ENCODE measurements at places on chromosomes 3 and 15.

- DNase-seq = no peak
These were observed 86.8 kb downstream of the MYO5A start for GRCh38 chr15:52441841-52442240.

GRCh38 chr3:102415553-102415952 lies 19.3 kb upstream of the ZPLD1 start:
- DNase-seq = no peak

- no peak for DNase-seq
These were observed 437.7 kb downstream of the RAP2B start for GRCh38 chr3:153599685-153600084.

DNA sequence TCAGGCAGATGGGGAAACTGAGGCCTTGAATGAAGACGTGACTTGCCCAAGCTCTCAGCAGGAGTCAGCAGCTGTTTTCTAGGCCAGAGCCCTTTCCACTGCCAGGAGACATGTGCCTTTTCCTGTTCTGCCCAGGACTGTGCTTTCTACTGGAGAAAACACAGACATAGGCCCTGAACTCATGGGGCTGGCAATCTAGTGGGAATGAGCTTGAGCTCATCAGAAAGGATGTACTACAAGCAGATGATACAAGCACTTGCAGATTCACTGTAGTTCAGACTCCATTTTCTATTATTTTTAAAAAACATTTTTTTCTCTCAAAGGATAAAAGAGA lies 14.4 kb downstream of the MASP1 start:
- no peak for DNase-seq

- DNase-seq = no peak
These were observed 73.3 kb downstream of the PTPRG start for GRCh38 chr3:61634678-61635077.

- DNase-seq = no peak
These were observed 12.1 kb downstream of the ATP13A3 start for GRCh38 chr3:194474675-194475074.

GRCh38 chr3:20074226-20075063 lies 34.2 kb downstream of the KAT2B start:
- DNase-seq = no peak

GRCh38 chr3:58553003-58553402 lies 16.0 kb upstream of the ACOX2 start:
- no peak for DNase-seq

DNA sequence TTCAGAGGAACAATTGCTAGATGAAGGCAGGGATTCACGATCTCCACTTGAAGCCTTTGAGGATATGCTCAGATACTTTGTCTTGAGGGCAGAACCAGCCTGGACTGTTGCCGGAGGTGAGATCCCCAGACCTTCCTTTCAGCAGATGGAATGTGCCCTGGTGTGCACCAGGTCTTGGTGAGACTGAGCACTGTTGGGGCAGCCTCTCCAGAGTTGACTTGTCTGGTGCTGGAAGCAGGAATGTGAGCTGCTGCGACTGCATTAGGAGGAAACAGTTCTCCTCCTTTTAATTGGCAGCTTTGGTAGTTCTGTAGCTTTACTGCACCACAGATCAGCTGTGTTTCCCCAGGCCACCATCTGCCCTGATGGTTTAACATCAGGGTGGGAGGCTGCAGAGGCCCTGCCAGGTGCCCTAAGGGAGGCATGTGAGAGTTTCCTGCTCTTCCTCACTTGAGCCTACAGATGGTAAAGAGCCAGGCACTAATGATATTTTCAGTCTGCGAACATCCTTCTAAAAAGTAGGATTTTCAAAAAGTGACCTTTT lies 58.5 kb downstream of the CTDSPL start:
- DNase-seq = no peak

- no peak for DNase-seq
These were observed 810 bp downstream of the PTPRG start for GRCh38 chr3:61562042-61562720.

GRCh38 chr15:68830141-68830785 lies 9.6 kb upstream of the ANP32A start:
- DNase-seq = no peak

DNA sequence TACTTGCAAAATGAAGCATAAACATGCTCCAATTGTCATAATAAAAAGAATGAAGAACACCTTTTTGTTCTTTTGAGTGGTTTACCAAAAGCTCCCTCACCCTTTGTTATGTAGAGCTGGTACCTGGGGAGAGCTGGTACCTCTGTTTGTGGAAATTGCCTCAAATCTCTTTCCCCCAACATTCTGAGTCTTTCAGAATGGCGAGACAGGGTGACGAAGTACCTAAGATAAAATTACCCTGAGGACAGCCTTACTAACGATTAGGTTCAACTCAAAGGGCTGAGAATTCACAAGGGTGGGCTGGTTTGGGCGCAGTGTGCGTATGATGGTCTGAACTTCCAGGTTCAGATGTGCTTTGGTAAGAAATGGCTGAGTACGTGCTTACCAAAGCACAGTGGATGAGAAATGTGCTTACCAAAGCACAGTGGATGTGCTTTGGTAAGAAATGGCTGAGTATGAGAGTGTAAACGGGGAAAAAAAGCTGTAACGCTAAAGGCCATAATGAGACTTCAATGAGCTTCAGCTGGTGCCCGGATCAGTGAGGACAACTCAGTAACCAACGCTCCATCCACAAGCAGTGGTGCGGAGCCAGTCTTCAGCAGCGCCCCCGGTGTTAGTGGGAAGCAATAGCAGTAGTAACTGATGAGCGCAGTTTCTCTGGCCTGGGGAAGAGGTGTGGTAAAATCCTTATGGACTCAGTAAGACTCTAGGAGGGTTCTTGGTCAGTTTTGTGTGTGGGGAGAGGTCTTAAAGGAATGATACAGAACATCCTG lies 72.3 kb upstream of the LRIG1 start:
- no peak for DNase-seq

- no peak for DNase-seq
These were observed 264.5 kb upstream of the TBL1XR1 start for GRCh38 chr3:177461765-177462164.

DNA sequence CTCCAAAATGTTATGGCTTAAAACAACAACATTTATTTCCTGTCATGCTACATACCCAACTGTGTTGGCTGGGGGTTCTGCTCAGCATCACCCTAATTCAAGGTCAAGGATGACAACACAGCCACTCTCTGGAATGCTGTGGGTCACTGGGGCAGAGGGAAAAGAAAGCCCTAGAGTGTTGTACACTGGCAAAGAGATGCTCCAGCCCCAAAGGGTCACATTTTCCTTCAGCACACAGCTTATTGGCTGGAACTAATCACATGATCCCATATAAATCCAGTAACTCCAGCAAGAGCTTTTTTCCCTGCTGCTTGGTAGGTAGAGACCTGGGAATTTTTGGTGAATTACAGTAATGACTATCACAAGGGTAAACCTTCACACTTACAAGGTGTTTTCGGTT lies 1041.4 kb downstream of the NTRK3 start:
- no peak for DNase-seq

DNA sequence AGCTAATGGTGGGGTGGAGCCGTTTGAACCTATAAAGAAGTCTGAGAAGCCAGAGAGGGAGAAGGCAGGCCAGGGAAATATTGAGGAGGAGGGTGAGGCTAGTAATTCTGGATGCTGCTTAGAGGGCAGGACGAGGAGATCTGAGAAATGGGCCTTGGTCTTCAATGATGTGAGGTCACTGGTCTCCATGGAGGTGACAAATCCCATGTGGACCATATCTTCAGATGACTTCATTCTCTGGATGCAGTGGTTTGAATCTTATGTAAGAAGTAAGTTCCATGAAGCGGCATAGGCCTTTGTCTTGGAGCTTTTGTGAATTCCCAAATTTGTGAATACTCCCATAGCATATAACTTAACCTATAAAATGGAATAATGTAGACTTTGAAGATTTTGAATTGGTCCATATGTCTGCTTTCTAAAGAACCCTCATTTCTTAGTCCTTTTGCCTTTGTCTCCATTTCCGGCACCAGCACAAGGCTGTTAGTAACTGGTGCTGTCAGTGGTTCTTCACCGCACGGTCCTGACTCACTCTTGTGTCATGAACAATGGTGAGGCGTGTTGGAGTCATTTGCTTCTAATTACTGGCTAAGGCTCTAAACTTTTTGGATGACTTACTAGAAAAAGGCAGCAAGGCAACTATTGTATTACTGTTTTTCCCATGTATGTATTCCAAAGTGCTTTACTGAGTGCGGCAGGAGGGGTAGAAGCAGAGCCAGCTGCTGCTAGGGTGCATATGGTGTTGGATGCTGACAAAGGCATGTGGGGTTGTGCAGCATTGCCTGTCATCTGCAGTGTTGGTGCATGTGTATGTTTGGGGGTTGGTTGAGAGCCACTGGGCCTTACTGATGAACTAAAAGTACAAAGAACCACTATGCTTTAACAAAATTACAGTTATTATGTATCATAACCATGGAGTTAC lies 279.3 kb upstream of the C2CD4B start:
- DNase-seq = no peak

DNA sequence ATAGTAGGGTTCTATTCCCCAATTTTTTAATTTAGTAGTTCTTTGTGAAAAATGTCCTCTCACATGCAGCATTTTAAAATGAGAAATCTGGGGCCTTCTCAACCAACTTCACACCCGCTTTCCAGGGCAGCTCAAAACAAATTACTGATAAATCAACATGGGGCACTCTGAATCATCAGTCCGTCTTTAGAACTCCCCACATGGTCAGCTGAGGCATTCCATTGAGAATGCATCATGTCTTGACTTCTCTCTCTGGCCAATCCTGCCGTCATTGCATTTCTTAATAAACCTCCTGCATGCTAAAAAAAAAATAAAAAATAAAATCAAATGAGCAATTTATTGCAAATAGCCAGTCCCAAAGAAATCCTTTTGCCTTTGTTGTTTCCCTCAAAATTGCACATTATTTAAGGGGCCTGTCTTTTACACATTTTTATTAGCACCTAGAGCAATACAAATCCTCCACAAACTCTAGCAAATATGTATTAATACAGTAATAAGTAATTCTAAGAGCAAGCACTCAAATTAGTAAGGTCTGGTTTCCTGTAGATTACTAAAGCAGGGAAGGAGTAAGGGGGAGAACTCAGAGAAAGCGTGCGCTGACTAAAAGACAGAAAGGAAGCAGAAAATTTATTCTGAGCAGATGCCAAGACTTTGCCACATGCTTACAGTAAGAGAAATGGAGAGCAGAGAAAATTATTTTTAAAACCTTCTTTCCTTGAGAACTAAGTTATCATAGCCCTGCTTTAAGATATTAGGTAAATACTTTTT lies 175.7 kb downstream of the TNIK start:
- DNase-seq = no peak

GRCh38 chr3:153669527-153669926 lies 451.7 kb upstream of the ARHGEF26 start:
- no peak for DNase-seq

- no peak for DNase-seq
These were observed 178.8 kb upstream of the STAC start for GRCh38 chr3:36201546-36201945.

DNA sequence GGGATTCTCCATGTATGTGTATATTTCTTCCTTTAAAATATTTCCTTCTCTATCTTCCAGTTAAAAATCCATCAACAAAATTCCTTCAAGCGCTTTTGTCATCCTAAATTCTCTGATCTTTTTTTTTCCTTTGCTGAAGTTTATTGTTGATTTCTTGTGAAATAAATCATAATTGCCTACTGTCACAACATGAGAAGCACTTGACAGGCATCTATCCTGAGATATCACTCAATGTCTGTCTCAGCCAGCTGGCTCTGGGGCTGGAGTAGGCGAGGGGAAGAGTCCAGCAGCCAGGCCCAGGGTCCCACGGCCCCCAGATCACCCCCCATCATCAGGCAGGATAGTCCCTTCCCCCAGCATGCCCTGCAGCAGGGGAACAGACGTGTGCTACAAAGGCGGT lies 109.0 kb upstream of the TLE3 start:
- no peak for DNase-seq

- no peak for DNase-seq
These were observed 73.6 kb downstream of the ETV5 start for GRCh38 chr3:186035277-186035676.

DNA sequence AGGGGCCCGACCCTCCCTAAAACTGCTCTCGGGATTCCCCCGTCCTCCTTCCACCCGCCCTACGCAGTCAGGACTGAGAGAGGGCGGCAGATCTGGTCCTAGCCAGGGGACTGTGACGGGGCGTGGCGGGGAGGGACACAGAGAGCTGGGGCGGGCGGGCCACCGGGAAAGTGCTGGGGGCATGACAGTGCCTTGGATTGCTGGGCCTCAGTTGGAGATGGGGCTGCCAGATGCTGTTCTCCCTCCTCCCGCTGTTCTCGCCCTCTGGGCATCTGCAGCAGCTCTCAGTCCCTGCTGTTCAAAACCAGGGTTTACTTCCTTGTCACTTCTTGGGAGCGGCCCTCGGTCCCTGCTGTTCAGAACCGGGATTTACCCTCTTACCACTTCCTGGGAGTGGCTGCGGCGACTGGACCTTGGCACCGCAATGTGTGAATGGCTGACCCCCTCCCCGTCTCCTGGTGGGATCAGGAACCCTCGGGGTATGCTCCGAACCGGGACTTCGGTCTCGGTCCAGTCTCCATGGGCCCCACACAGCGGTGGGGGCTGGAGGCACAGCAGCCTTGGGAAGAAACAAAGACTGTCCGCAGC lies 1.8 kb upstream of the RPP25 start:
- DNase-seq = no peak

- DNase-seq = no peak
These were observed 26.1 kb upstream of the C3orf80 start for GRCh38 chr3:160199108-160199507.

DNA sequence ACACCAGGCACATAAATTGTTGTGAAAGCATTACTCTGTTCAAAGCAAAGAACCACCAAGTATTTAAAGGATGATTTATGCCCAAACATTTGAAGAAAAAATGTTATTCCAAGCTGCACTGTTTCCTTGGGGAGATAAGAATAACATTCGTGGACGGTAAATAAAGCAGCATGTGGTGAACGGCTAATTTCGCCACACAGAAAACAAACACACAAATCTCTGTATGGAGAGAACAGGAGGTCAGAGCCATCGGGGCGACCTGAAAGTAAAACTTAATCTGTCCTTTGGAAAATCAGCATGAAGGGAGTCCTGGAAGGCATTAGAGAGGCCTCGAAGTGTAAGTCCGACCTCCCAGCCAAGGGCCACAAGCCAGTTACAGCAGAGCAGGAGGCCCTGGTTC lies 27.1 kb upstream of the GABRG3 start:
- DNase-seq = no peak

- DNase-seq = no peak
These were observed 83.3 kb downstream of the SEC22A start for GRCh38 chr3:123285066-123285465.

GRCh38 chr3:69691860-69692259 lies 47.4 kb upstream of the MITF start:
- DNase-seq = no peak

DNA sequence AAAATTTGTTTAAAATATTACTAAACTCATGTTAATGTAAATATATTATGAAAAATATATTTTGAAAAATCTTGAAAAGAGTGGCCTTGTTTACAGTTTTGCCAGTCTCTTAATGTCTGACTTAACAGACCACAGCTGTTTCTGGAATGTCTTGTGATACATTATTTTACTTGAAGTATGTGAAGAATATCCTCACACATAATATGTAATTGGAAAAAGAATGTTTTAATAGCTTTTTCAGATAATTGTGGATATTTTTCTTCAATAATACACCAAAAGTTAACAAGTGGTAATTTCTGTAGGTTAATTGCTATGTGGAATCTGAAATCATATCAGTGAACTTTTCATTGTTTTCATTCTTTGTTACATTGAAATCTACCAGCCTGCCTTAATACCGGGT lies 101.3 kb downstream of the UBE2E2 start:
- no peak for DNase-seq

Measured in activated CD4-positive, CD25-positive, alpha-beta regulatory T cell (primary cell).